ENCODE measurements at places on chromosomes 3 and 15.

DNA sequence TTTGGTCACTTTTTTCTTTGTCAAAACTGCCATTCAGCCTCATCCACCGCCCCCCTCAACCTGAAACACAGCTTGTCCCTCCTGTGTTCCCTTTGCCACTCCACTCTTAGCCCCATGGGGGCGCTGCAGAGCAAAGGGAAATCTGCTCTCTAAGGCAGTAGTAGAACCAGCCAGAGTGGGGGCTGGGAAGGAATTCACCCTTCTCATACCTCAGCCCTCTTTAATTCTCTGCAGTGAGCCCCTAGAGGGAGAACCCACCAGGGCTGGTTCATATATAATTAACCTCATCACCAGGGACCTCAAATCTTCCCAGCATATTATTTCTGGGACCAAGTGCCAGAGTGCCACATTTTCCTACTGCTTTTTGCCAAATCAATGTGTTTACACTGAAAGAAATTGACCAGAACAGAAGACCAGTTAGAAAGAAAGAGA is 2.8 kb upstream of the BCL6 start:
- peak; percentile 81 for DNase-seq

GRCh38 chr3:197883541-197883940 is 66.4 kb upstream of the RPL35A start:
- no peak for DNase-seq

- DNase-seq, result peak; percentile 71
Observed at GRCh38 chr3:72446218-72447058, 401.8 kb downstream of the SHQ1 start.

DNA sequence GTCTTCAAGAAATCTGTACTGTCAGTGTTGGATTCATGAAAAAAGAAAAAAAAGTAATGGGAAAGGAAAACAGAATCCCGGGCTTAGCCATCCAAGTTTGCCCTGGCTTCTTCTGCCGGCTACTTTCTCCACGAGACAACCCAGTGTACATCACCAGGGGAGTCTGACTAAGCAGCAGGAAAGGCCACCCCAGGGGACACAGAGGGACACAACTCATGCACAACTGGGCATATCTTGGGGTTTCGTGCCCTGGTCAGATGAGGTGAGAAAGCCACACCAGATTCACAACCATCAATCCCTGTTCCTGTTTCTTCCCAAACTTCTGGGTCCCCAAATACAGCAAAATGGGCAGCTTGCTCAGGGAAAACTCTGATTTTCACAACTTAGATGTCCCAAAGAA is 33.2 kb downstream of the ADAMTS17 start:
- no peak for DNase-seq
